Substantia nigra (tissue), 51 donors: ENCODE measurements at places on chromosomes 12 and 14.

DNA sequence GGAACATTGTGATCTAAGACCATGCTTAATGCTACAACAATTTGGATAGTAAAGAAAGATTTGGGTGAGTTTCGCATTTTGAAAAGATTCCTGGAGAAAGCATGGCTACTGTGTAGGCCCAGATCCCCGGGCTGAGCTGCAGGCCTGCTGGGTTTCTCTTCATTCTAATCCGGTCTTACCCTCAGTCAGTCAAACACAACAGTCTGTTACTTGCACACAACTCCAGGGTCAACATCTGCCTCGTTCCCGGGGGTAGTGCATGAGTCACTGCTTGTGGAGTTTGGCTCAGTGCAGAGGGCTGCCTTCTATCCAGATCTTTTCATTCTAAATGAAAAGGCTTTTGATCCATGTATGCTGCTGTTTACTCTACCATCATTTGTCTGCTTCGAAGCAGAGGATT is 60.4 kb upstream of the SEL1L start:
- DNase-seq: peak; percentile 23

GRCh38 chr12:2722806-2723205 is 72.0 kb upstream of the FKBP4 start:
- no peak for DNase-seq

GRCh38 chr12:126157575-126157966 is 1092.3 kb downstream of the AACS start:
- no peak for DNase-seq

- DNase-seq: peak; percentile 69
Measured at GRCh38 chr12:40691913-40692764, at the start of gene CNTN1. TSS of gene CNTN1 (plus strand) at chr12:40692439.

DNA sequence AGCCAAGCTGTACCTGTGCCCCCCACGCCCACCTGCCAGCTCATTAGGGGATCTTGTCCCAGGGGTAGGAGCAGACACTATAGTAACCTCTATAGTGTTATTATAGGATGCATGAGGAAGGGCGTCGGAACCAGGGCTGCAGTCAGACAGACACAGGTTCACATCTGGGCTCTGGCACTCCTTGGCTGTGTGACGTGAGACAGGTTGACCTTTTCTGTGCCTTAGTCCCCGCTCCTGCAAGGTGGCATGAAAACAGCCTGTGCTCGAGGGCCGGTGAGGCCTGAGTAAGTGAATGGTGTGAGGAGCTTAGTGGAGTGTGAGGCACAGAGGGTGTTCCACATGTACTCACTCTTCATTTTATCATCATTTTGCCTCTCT is 19.0 kb downstream of the ASB2 start:
- DNase-seq: no peak

DNA sequence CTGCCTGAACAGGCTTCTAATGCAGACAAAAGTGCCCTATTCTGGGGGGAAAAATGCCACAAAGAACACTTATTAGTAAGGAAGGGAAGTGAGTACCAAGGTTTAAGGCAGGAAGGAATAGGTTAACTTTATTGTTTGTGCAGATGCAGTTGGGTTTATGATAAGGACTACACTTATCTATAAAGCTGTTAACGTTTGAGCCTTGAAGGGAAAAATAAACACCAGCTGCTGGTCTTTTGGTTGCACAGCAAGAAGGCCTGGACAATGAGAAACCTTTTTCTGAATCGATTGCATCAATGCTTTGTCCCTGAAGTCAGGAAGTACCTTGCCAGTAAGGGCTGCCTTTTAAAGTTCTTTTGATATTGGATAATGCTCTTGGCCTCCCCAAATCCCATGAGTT is 407.8 kb downstream of the ATP23 start:
- no peak for DNase-seq

GRCh38 chr12:68636268-68636667 is 25.6 kb downstream of the RAP1B start:
- no peak for DNase-seq

DNA sequence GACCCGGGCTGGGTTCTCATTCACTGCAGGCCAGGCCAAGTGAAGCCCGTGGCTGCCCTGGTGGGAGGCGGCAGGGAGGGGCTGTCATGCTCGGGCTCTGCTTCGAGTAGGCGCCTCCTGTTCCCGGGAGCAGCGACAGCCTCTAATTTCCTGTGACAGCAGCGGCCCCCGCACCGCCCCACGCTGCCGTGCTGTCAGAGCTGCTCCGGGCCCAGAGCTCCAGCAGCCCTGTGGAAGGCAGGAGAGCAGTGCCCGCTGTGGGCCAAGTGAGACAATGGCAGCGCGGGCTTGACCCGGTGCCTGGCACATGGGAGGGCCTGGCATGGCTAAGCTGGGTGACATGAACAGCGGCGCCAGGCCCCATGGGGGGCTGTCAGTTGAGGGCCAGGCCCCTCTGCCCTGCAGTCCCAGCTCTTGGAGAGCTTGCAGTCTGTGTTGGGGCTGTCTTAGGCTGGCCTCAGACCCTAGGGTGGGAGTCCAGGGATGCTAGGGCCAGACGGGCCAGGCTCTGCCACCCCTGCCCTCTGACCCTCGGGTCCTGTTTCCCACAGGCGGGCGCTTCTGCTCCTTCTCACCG is 5.1 kb downstream of the TRMT61A start:
- DNase-seq: no peak

DNA sequence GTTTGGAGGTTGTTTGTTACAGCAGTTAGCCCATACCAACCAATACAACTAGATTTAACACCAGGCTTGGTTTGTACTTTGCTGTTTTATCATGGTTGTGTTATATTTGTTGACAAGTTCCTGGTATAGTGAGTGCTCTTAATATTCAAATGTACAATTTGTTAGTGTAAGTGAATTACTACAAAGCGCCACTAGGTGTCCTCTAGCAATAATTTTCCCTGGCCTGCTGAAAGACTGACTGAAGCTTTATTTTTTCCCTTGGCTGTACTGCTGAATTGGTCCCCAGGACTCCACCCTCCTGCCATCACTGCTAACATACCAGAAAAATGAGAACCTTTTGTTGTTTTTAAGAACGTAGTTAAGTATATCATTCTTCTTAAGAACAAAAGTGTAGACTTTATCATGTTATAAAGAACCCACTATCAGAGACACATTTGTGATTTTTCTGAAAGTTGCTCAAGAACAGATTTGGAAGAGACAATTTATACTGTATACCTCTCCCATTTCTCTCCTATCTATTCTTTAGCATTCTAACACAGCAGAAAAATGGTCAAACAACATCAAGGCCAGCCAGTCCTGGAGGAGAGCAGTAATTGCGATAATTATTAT is 75.3 kb upstream of the FAR2 start:
- DNase-seq: no peak

DNA sequence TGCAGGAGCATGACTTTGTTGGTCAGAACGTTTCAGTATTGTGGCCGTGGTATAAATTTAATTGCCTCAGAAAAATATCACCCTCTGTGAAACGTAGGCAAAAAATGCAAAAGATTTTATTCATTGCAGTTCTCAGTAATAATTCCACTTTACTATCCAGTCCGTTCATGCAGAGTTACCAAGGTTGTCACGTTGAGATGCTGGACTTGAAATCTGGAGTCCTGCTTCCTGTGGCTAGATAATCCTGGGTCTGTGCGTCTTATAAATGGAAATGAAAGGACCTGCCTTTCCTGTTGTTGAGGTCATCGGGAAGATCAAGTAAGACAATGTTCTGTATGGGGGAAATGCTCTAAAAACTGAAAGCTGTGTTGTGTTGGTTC is 1.3 kb upstream of the AVPR1A start:
- no peak for DNase-seq

- no peak for DNase-seq
Measured at GRCh38 chr14:86933460-86933859, 1059.5 kb downstream of the GALC start.

GRCh38 chr12:131026754-131027153 is 73.0 kb downstream of the ADGRD1 start:
- no peak for DNase-seq

- DNase-seq: no peak
Measured at GRCh38 chr14:89351516-89352404, 65.3 kb downstream of the FOXN3 start.

GRCh38 chr14:79137045-79137430 is 966.9 kb downstream of the NRXN3 start:
- DNase-seq: no peak

DNA sequence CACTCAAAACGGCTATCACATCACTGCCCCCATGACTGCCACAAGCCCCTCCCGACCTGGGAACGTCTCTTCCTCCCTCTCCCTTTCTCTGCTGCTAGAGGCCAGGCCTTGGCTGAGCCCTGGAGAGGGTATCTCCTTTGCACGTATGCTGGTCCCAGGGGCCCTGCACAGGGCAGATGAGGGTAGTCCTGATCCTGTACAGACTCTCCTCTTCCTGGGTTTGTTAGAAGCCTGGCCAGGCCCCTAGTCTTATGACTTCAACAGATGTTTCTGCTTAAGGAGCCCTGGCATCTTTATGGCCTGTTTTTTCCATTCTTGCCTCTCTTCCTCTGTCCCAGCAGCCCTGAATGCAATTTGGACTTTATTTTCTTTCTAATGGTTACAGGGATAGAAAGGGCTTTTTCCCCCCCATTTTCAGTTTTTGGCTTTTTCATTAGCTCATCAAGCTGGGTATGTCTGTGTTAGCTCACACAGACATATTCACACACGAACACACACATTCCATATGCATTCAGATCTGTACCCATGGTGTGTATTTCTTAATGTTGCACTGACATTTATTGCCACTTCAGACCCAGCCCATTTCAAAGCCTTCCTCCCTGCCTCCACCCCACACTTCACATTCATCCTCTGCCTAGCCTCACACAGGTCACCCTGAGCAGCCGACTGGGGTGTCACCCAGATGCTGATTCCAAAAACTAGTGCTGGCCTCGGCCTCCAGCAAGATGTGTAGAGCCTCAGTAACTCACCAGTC is 203.2 kb downstream of the ZFP36L1 start:
- DNase-seq: no peak

- no peak for DNase-seq
Measured at GRCh38 chr14:21264025-21264801, 5.0 kb downstream of the HNRNPC start.

GRCh38 chr14:33165144-33165925 is 226.7 kb downstream of the NPAS3 start:
- no peak for DNase-seq

- no peak for DNase-seq
Measured at GRCh38 chr14:80464531-80465149, 253.3 kb upstream of the DIO2 start.

DNA sequence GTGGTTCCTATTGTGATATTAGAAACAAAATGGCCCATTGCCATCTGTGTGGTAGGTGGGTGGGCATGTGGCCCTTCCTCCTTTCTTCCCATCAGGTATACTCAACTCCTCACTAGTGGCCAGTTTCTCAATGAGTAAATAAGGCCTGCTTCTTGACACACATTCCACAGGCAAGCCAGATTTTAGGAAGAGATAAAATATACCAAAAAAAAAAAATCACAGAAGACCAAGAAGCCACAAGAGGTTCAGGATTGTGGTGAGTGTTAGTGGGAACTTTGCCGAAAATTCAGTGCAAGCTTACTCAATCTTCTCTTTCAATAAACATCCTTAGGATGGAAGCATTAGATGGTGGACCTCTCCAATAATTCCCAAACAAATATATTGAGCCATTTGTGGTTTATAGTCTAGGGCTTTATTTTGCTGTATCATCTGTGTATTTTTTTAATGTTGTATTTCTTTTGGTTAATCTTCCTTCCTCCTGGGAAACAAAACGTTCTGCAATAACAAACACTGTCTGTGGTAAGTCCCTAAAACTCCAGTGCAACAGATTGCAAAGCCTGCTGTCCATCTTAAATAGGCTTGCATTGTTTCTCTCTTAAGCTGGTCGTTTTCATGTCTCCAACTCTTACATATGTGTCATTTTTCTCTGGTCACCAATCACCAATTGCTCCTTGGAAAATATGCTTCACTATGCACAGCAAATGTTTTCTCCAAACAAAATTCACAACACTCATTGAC is 289.9 kb upstream of the KITLG start:
- no peak for DNase-seq

DNA sequence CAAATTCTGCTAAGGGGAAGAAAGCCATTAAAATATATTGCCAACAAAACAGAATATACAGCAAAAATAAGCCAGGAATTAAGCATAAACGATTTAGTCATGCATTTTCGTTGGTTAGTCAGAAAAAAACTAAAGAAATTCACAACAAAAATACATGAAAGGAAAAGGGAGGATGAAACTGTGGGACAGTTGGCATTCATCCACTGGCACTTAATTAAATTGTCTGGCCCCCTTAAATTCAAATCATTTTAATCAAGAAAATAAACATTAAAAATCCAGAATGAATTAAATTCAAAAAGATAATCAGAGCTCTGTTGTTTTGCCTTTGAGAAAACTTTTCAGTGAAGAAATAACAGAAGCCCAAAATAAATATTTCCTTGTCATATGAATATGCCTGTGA is 264.6 kb upstream of the TMTC1 start:
- DNase-seq: no peak
